ENCODE measurements at places on chromosomes 1 and 21. TPM values are rescaled to one million over a fixed set of nuclear protein-coding genes. Genes with fewer than 3 reads are reported as not detected.

RAB7B gene
- total RNA-seq, result 13.4 TPM

S100A7A gene
- not detected for total RNA-seq

MRTO4 gene
- total RNA-seq, result 34.6 TPM

OR2T29 gene
- total RNA-seq, result not detected

SLC5A9 gene
- total RNA-seq, result 0.73 TPM

GBP1 gene
- total RNA-seq, result 51.3 TPM

CELA2A gene
- total RNA-seq, result not detected

SPATA46 gene
- total RNA-seq, result not detected

CGN gene
- 83.0 TPM for total RNA-seq

CASQ2 gene
- total RNA-seq, result 0.32 TPM

LCE3D gene
- not detected for total RNA-seq

PODN gene
- 48.8 TPM for total RNA-seq

HSPB7 gene
- total RNA-seq, result 22.1 TPM

MROH7 gene
- total RNA-seq, result 0.70 TPM

SPRTN gene
- 9.4 TPM for total RNA-seq

DCDC2B gene
- not detected for total RNA-seq

LCE1E gene
- not detected for total RNA-seq

TDRD5 gene
- 0.50 TPM for total RNA-seq

DLGAP3 gene
- total RNA-seq, result 0.42 TPM

EIF3I gene
- 172 TPM for total RNA-seq

CCDC27 gene
- not detected for total RNA-seq

LENEP gene
- 0.52 TPM for total RNA-seq

CELA2B gene
- 0.63 TPM for total RNA-seq

VWA1 gene
- 147 TPM for total RNA-seq

IFI6 gene
- total RNA-seq, result 170 TPM

SIM2 gene
- total RNA-seq, result not detected

PRMT6 gene
- 11.1 TPM for total RNA-seq

CFAP141 gene
- not detected for total RNA-seq

MEGF6 gene
- 40.6 TPM for total RNA-seq

ILDR2 gene
- 0.60 TPM for total RNA-seq

SLC44A5 gene
- 0.16 TPM for total RNA-seq

MATN1 gene
- total RNA-seq, result not detected

FCRL2 gene
- 0.99 TPM for total RNA-seq

DMRTA2 gene
- total RNA-seq, result not detected

FCRL5 gene
- 1.1 TPM for total RNA-seq

KCNC4 gene
- 7.7 TPM for total RNA-seq

E2F2 gene
- total RNA-seq, result 4.3 TPM

NBPF10 gene
- 3.9 TPM for total RNA-seq

SEC16B gene
- total RNA-seq, result 3.3 TPM

TMEM240 gene
- total RNA-seq, result 3.5 TPM

PADI1 gene
- not detected for total RNA-seq

KRTAP12-3 gene
- total RNA-seq, result not detected
